Stimulated activated CD4-positive, alpha-beta T cell treated with anti-CD3 and anti-CD28 coated beads, TNF-alpha, amount 100 ng/mL, for 4 hours (primary cell): ENCODE measurements at places on chromosomes 4 and X.

DNA sequence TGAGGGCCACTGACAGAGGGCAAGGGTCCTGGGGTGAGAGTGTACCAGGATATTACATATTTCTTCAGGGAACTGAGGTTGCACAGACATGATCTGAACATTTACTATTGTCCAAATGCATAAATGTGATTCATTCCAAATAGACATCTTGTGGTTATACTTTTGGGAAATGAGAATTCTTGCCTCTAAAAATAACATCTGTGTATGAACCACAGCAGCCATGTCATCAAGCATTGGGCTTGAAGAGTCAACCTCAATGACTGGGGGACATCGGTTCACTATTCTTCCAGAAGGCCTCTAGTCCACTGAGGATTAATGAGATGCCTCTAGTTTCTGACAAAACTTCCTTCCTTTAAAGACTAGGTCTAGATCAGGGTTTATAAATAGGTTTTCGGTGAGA is 193.1 kb upstream of the GPC4 start:
- DNase-seq, result no peak

DNA sequence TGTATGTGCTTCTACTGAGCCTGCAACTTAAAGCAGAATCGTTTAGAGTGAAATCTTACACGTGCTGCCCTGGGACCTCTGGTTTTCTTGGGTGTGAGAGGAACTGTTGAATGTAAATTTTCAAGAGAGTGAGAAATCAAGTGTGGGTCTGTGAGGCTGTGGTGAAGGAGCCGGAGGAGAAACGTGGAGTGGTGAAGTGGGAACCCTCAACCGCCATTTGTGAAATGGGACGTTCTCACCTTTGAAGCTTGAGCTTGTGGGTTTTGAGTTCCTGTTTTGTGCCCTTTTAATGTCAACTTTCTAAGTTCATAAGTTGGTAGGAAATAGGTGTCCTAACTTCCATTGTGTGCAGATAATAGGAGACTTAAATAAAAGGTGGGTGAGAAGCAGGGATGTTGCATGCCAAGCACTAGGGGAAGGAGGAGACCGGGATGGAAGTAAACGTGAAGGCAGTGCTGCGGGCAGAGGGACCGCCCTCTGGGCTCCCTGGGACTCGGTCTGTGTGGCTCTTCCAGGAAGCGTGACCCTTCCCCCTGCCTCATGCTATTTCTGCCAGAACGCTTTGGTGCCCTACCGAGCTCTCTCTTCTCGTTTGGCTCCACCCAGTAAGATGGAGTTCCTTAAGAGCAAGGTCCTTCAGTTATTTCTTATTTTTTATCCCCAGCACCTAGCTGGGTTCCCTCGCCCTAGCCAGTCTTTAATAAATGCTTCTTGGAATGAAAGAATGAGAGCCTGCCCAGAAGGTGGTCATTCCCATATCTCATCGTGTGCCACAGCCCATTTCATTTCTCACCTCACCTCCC is 56.0 kb downstream of the TMEM131L start:
- no peak for DNase-seq

DNA sequence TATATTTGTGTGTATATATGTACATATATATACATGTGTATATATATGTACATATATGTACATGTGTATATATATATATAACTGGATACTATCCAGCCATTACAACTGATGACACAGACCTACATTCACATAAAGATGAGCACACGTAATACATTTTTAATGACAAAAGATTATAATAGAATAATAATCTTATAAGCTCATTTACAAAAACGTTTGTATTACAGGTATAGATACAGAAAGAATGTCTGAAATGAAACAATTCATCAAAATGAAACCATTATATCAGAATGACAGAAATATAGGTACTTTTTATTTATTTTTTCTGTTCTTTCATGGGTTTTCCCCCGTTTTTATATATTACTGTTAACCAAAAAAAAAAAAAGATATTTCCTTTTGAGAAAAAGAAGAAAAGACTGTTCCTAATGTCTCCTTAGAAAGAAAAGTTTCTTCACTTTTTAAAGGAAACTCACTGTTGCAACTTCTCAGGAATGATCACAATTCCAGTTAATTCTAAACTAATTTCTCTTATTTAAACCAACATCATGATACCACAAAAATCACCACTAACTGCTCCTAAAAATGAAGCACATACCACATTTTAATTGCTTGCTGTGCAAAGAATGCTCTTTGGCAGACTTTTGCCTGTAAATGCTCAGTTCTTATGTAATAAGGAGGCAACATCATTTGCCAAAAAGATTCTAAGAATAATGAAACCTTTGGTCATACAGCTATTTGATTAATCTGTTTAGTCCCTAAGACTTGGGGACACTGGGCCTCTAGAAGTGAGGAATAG is 18.9 kb downstream of the LEF1 start:
- no peak for DNase-seq

- no peak for DNase-seq
Measured at GRCh38 chr4:16988814-16989213, 90.4 kb upstream of the LDB2 start.

GRCh38 chr4:8780596-8781368 is 90.9 kb downstream of the HMX1 start:
- DNase-seq, result no peak

DNA sequence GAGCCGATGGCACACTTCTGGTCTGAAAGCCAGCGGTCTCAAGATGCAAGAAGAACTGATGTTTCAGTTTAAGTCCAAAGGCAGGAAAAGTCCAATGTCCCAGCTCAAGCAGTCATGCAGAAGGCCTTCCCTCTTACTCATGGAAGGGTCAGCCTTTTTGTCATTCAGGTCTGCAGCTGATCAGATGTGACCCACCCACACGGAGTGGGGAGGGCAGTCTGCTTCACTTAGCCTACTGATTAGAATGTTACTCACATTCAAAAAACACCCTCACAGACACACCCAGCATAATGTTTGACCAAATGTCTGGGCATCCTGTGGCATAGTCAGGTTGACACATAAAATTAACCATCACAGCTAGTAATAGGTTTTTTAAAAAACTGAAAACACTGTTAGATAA is 6.6 kb downstream of the HCCS start:
- no peak for DNase-seq

GRCh38 chr4:75919920-75920319 is 17.7 kb upstream of the PPEF2 start:
- no peak for DNase-seq

DNA sequence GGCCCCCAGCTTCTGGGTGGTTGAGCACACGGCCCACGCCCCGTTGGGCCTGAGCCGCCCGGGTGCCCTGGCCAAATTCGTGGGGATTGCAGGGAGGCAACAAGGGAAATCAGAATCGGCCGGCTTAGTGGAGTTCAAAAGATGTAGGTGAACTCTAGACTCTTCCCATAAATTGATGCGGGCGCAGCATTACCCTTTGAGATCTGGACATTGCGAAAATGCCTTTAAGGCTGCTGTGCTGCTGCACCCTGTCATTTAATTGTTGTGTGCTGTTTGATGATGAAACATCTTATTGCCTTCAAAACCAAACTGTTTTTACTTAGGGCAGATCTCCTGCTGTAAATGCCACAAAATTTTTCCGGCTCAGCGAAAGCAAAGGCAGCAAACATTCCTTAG is 409 bp upstream of the MPP1 start:
- no peak for DNase-seq

DNA sequence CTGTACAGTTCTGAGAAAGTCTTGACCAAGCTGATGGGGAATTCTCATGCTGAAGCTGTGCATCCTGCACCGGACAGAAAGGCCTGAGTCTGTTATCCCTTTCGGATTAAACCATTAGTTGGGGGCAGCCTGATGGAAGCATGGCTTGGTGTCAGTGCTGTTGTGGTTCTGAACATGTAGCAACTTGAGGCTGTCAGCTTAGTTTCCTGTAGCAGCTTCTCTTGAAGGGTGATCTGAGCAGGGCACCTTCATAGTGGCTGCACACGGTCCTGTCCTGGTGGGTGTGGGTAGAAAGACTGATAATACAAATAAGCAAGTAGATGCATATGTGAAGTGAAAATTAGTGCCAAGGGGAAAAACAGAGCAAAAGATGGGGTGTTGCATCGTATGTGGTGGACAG is 11.7 kb downstream of the KIAA0232 start:
- no peak for DNase-seq

GRCh38 chr4:175540732-175541131 is 271.3 kb downstream of the GPM6A start:
- no peak for DNase-seq

- DNase-seq, result no peak
Measured at GRCh38 chr4:166896254-166896653, 338.0 kb downstream of the SPOCK3 start.

DNA sequence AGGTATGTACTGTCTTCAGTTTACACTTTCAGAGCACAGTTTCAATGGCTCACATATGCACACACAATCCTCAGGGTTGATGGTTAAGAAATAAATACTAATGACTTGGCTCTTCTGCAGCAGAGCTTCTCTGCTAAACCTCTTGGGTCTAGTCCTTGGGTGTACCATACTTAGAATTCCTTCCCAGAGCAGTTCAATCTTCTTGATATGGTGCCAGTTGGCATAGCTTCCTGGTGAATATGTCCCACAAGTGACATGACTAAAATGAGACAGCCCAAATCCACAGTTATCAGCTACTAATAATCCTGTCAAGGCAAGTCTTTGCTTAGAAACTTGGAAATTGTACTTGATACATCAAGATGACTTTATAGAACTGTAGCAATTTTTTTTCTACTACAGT is 654.4 kb downstream of the IQCM start:
- DNase-seq, result no peak

GRCh38 chr4:6288342-6288741 is 18.7 kb downstream of the WFS1 start:
- DNase-seq, result no peak

DNA sequence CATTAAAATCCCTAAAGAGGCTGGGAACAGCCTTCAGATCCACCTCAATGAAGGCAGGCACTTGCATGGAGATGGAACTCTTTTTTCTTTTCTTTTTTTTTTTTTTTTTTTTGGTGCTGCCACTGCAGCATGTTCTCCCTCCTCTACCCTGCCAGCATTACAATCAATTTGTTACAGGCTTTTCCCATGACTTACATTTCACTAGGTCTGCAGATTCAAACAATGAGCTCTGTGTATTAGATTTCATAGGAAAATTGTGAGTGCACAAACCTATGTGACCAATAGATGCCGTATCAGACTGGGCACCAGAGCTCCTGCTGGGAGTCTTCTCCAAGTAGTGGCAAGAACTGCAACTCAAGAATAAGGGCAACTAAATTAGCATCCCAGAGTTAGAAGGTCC is 63.8 kb upstream of the GABRQ start:
- DNase-seq, result no peak

- no peak for DNase-seq
Measured at GRCh38 chrX:52424656-52425055, 55.8 kb downstream of the XAGE2 start.

GRCh38 chrX:41604177-41604576 is 84.6 kb upstream of the GPR34 start:
- DNase-seq, result no peak
